ENCODE measurements at places on chromosomes 16 and 17.

DNA sequence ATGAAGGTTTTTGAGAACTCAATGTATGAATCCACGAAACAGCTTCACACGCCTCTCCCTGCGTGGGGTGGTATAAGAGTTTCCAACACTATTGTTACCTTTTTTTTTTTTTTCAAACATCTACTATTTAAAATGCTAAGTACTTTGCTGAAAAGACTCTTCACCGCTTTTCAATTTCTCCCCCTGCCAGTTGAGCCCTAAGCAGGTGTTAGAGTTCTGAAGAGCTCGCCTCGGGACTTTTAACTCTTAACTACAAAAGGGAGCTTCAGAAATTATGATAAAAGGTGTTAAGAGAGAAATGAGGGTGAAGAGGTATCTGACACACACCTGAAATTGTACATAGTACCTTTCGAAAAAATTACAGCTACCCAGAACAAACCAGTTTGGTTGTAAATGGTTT, 20.9 kb upstream of the PSMD7 start:
- DNase-seq, result no peak

- no peak for DNase-seq
These were observed 5.0 kb downstream of the KATNB1 start for GRCh38 chr16:57740423-57741071.

GRCh38 chr17:1055751-1056645, 59.1 kb downstream of the TIMM22 start:
- DNase-seq, result peak; percentile 43

- no peak for DNase-seq
These were observed at the start of gene SGCA for GRCh38 chr17:50165867-50166517. Gene SGCA (plus strand): TSS chr17:50166005. CDS start chr17:50166041, 36 bp downstream.

DNA sequence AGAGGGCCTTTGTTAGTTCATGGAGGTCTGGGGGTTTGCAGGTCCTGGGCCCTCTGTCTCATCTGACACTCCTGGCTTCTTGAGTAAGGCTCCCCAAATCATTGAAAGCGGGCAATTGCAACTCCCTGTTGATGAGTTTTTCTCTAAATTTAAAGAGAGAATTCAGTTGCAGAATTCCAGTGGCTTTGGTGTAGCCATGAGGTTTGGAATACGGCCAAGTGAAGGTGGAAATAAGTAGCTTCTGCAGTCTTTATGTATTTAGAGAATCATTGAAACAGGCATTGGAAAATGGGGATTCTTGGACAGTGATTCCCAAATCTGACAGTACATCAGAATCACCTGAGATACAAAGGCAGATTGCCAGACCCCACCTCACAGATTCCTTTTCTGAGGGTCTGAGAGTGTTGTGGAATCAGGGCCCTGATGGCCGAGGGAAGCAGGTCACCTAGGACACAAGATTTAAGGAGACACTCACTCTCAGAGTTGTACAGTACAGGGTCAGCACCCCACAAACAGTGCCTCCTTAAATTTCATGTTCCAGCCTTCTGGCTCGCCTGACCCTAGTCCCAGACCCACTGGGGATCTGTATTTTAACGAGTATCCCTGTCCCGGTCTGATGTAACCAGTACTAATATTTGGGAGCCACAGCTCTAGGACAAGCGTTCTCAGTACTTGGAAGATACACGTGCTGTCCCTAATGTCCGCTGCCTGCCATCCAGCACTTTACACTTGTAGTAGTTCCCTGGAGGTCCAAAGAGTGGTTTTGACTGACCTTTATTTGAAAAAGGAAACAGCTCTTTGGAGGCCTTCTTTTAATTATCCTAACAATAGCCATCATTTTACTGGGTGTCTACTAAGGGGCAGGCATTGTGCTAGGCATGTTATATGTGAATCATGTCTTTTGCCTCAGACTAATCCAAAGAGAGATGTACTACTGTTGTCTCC, 37.8 kb downstream of the YPEL2 start:
- DNase-seq, result no peak

- peak; percentile 53 for DNase-seq
These were observed 9.5 kb downstream of the TBX21 start for GRCh38 chr17:47742319-47743181.

GRCh38 chr16:84739349-84740124, 39.7 kb downstream of the USP10 start:
- no peak for DNase-seq

- no peak for DNase-seq
These were observed 111.2 kb downstream of the CCT6B start for GRCh38 chr17:34850023-34850422.

- peak; percentile 52 for DNase-seq
These were observed 596 bp downstream of the MSL1 start for GRCh38 chr17:40122136-40122998.

DNA sequence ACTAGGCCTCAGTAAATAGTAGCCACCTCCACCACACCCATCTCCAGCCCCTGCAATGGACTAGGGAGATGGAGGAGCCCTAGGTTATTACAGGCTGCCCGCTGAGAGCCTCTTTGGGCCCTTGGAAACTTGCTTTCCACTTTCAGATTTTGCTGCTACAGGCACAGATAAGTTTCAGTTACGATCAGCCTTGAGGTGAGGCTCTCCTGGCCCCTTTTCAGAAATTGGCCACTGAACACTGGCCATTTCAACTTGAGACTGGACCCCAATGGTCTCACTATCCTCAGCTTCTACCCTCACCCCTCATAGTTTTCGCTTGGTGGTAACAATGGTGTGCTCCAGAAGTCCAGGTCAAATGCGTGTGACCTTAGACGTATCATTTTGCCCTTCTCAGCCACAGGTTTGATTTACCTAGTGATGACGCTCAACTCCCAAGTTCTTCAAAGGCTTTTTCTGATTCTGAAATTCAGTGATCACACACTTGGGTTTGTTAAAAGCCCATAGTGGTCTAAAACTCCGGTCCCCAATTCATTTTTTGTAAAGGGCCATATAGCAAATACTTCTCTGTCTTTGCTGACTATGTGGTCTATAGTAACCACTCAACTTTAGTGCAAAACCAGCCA, 1.0 kb downstream of the PMM2 start:
- DNase-seq, result no peak

Measured in stimulated activated CD4-positive, alpha-beta T cell treated with anti-CD3 and anti-CD28 coated beads, Interleukin-4, amount 100 ng/mL, for 1 hour (primary cell).